ENCODE measurements at places on chromosomes 16 and 17.

DNA sequence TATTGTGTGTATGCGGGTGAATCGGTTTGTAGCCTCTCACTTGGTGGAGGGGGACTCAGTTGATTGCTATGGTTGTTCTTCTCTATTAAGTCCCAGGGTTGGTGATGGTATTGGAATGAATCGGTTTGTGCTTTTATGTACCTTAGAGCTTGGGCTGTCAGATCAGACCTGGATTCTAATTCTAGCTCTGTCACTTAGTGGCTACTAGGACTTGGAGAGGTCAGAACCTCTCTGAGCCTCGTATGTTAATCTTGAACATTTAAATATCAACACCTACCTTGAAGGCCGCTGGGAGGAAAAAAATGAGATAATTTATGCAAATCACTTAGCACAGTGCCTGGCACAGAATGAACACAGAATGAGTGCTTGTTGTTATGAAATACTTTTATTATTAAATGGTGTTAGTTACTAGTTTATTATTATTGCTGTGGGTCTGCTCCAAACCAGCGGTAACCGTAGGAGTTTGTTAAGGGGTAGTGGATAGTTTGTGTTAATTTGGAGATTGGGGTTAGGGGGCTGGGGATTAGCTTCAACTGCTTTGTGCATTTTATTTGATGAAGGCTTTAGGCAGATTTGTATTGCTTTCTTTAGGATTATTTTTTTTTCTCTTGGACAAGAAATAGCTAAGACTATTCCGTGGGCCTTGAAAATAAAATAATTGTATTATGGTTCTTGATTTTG is 3.5 kb downstream of the KDM6B start:
- DNase-seq, result no peak

DNA sequence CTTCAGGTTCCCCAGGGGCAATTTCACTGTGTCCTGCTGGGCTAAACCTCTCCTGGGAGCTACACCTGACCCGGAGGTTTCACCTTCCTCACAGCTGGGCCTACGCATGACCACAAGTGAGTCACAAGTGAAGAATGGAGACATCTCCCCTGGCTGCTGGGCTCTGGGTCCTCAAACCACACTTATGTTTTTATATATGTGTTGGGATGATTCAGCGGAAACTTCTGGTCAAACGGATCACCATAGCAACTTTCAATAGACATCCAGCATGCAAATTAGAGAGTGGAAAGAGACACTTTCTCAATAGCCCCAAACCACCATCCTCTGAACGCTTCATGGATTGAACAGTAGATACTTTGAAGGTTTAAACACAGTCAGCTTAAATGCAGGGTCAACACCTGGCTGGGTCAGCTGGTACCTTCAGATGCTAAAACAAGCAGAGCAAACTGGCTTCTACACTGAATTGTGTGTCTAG is 28.0 kb upstream of the MAF start:
- DNase-seq, result no peak

DNA sequence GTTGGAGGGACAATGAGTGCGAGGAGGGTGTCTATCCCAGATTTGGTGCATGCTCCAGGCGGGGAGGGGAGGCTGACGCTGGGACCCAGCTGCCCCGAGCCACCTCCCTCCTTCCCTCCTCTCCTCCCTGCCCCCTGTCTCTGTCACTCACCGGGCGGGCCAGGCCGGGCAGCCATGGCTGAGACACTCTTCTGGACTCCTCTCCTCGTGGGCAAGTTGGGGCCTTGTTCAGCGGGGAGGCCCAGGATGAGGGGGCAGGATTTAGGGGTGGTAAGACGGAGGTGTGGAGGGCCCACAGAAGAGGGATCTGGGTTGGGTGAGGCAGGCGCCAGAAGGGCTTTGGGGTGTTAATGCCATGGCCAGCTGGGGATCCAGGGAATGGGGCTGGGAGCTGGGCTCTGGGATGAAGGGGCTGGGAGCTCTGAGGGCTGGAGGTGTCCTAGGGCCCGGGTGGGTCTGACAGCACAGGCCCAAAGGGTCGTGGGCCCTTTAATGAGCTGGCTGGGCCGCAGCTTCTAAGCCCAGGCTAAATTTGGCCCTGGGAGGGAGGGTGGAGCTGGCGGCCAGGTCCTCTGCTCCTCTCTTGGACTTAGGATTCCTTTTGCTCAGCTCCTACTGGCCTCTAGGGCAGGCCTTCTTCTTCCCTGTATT is at the start of gene SGCA:
SGCA (plus strand) TSS at position 139 of the 651 bp plus-strand sequence; CDS start at position 175, 36 bp downstream.
- no peak for DNase-seq

DNA sequence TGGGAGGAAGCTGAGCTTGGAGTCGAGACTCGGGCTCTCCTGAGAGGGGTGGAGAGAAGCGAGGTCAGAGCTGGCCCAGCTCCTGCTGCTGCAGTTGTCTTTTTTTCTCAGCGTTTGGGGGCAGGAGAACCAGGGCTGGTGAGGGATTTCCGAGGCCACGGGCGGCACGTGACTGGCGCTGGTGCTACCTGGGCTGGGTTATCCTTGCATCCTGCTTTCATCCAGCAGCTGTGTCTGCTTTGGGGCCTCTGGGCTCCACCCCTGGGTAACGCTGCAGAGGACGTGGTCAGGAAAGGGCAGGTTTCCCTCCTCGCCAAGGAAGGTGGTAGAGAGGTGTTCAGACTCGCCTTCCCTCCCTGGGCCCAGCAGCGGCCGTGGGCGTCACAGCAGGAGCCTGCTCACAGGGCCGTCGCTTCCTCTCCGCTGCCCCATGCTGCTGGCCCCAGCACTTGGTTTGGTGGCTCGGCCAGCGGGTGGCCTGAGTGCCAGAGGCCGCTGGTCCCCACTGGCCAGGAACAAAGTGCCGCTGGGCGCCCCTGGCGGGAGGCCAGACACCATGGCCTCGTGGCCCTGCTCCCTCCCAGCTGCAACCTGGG is 22.5 kb downstream of the GSE1 start:
- no peak for DNase-seq

GRCh38 chr17:41777157-41777573 is 9.3 kb downstream of the JUP start:
- peak; percentile 50 for DNase-seq

DNA sequence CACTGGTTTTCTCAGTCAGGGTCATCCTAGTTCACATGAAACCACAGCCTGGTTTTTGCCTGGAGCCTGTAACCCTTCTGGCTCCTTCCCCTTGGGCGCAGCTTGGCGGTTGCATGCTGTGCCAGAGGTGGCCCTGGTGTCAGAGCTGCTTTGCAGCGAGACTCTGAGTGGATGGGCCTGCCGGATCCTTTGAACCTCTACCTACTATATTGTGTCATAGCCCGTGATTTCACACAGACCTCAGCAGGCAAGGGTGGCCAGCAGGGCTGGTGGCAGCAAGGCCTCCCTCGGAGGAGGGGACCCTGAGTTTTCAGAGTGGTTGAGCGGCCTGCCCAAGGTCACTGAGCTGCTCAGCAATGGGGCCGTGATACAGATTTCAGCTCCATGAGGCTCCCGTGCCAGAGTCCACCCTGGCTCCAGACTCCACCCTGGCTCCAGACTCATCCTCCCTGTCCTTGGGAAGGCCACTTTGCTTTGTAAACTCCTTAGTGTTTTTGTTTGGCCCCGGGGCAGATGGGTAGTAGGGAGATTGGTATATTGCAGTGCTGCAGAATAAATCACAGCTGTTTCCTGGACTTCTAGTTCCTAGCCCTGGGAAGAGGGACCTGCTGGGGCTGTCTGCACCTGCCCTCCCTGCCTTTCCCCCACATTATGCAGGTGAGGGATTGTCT is 9.7 kb downstream of the MPRIP start:
- peak; percentile 30 for DNase-seq

DNA sequence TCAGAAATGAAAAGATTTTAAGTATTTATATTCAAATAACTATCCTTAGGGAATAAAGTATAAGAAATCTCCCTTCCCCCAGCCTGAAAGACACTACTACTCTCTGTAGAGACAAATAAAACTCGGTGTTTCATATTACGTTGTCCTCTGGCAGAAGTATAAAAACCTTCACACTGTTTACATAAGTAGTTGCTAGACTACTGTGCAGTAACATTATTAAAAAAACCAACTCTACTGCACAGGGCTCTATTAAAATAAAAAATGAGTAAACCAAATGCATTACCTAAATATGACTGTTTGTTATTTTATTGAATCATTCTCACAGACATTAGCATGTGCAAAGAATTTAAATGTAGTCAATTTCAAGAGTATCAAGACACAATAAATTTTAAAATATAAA is 67.4 kb downstream of the MED13 start:
- peak; percentile 32 for DNase-seq

DNA sequence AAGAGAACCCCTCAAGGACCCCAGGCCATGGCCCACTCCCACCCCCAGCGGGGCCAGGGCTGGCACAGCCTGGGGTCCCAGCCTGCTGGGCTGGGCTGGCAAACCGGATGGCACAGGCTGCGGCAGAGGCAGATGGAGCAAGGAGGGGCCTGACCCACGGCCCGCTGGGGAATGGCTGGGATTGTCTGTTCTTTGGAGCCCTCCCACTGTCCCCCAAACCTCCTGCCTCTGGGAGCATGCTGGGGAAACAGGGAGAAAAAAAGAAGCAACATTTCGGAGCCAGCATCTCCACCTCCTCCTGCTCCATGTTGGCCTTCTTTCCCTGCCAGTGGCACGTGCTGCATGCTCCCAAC is 37.1 kb upstream of the LHX1 start:
- DNase-seq, result no peak

- DNase-seq, result no peak
Measured at GRCh38 chr17:50658616-50659015, 23.9 kb downstream of the ABCC3 start.

GRCh38 chr16:47924950-47925349 is 230.8 kb downstream of the ABCC12 start:
- DNase-seq, result no peak

DNA sequence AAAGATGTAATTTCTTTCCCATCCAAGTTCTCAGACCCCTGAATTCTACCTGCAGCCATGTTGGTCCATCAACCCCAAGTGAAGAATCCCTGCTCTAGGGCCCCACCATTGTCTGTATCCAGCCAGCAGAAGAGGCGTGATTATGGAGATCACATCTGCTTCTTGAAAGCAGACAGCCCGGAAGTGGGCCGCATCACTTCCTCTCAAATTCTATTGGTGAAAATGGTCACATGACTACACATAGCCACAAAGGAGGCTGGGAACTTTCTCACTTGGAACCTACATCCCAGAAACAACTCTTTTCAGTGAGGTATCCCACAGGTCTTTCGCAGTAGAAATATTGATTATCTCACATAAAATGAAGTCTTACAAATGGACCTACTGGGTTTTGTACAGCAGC is 40.1 kb downstream of the IL4R start:
- no peak for DNase-seq

- no peak for DNase-seq
Measured at GRCh38 chr17:11682646-11683045, 84.4 kb downstream of the DNAH9 start.

DNA sequence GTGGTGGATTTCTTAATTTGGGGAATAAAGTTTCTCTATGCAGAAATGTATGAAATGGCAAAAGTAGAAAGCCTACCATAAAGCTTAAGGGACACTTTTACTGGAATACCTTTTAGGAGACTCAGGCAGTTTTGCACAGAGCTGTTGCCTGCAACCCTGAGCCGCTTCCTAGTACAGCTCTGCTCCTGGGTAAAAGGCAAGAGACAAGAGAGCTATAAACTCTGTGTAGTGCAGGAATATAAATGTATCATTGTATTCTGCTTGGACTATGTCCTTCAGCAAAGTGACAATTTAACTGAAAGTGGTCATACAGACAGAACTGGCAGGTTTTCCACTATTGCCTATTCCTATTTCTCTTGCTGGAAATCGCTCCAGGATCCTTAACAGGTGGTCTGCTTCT is 65.3 kb upstream of the MYOCD start:
- no peak for DNase-seq
